ENCODE measurements at places on chromosomes 2 and 18. TPM values are rescaled to one million over a fixed set of nuclear protein-coding genes. Genes with fewer than 3 reads are reported as not detected.

PXDN gene
- total RNA-seq = 3.1 TPM

TTN gene
- 45.5 TPM for total RNA-seq

DNA sequence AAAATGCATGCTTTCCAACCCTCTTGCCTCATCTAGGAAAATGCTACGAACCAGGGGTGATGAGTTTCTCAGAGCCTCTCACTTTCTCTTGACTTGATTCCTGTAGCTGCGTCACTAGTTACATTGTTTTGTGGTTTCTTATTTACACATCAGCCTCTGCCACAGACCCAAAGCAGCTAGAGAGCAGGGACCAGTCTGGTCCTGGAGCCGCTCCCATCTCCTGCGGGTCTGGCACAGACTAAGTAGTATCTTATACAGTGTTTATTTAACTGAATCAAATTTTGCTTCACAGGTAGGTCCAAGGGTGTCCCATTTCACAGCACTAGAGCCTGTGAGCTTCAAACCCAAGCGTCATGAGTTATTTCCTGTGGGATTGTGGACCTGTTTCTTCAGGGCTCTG is 310.5 kb downstream of the MYCN start:
- no peak overlapping the region for H3K4me3 ChIP-seq
- H3K4me1 ChIP-seq = no peaks in the 10 kb centered on the region
- H3K27ac ChIP-seq = no peak overlapping the region
- DNase-seq = no peak

- peak overlapping the region; percentile 18 for H3K27ac ChIP-seq
- peaks cover 46% of the 10 kb centered on the region for H3K4me1 ChIP-seq
- no peaks in the 10 kb centered on the region for H3K27me3 ChIP-seq
- H3K4me3 ChIP-seq = no peak overlapping the region
Observed at GRCh38 chr2:68790600-68790999, 56.0 kb downstream of the ARHGAP25 start.

DNA sequence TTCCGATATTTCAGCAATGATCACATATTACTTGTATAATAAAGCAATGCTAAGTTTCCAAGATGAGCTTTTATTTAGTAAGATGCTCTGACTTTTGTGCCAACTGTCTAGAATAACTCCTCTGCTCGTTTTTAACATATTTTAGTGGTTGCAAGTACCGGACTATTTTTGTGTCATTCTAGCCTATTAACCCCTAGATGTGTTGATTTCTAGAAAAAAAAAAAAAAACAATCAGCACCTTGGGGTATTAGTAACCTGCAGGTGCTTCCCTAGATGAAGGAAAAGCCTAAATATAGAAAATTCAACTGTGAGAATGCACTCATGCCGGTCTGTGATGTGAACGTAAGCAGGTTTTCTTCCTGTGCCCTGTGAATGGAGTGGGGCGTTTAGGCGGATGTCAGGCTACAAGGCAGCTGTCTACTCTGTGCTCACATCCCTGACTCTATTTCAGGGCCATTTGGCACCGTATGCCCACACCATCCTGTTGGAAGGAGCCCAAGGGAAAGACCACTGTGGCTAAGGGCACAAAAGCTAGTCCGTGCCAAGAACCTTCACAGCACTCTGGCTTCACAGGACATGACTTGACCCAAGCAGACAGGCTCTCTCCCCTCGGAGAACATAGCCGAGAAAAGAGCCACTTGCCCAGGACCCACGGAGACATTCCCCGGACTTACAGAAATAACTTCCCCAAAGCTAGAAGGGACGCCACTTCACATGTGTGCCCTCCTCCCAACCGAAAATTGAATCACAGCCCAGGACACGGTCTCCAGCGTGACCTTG is 60.9 kb upstream of the AGAP1 start:
- no peak overlapping the region for H3K27ac ChIP-seq
- no peak overlapping the region for H3K4me3 ChIP-seq
- no peak for DNase-seq
- no peaks in the 10 kb centered on the region for H3K27me3 ChIP-seq
- no peaks in the 10 kb centered on the region for H3K4me1 ChIP-seq
